ENCODE measurements at places on chromosomes 5 and 9.

DNA sequence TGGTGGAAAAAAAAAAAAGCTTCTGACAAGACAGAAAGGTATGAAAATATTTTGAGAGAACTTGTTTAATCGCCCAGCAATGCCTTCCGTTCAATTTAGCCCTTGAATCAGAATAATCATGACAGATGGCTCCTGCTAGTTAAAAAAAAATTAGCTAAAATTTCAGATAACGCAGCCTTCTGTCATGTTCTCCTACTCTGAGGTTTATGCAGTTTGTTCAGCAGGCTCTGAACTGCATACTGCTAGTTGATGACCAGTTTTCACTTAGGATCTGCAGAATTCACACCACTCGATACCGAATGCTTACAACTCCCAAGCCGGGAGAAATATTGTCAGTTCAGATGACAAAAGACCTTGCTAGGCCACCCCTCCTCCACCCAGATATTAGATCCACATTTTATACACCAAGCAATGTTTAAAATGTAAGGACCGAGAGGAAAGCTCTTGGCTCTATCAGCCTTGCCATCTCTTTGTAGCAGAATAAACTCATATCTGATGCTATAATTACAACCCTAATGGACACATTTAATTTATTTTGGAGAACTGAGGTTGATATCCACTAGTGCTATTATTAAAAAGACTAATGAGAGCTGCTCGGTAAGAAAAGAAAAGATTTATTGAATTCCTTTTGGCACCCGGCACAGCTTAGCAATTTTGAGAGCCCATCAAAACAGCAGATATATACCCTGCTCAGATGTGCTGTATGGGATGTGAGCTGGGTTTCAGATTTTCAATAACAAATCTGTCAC lies 322.8 kb downstream of the GLIS3 start:
- H3K27me3 ChIP-seq: no peaks in the 10 kb centered on the region
- no peak for DNase-seq
- H3K4me3 ChIP-seq: no peak overlapping the region
- no peak overlapping the region for H3K27ac ChIP-seq

DNA sequence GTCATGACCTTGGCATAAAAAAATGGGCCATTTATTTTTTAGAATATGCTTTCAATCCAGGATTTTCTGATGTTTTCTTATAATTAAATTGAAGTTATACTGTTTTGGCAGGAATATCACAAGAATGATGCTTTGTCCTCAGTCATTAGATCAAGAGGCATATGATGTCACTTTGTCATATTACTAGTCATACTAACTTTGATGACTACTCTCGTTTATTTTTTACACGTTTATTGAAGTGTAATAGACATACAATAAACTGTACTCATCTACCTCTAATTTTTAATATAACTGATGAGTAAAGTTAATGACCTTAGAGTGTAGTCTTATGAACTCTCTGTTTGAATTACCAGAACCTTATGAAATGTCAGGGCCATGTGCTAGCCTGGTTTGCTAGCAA lies 56.4 kb downstream of the PBX3 start:
- no peaks in the 10 kb centered on the region for H3K36me3 ChIP-seq
- DNase-seq: no peak
- peaks cover 7% of the 10 kb centered on the region for H3K4me1 ChIP-seq
- H3K4me3 ChIP-seq: no peak overlapping the region

- peaks cover 13% of the 10 kb centered on the region for H3K4me1 ChIP-seq
- no peak overlapping the region for H3K4me3 ChIP-seq
- no peak for DNase-seq
- H3K27ac ChIP-seq: no peak overlapping the region
These were observed 29.1 kb upstream of the AKNA start for GRCh38 chr9:114416906-114417305.

GRCh38 chr5:130323804-130324454 lies 419.7 kb downstream of the CHSY3 start:
- no peak overlapping the region for H3K4me3 ChIP-seq
- H3K36me3 ChIP-seq: no peaks in the 10 kb centered on the region
- H3K27me3 ChIP-seq: no peaks in the 10 kb centered on the region

GRCh38 chr5:173323106-173323798 lies 5.0 kb downstream of the STC2 start:
- H3K27ac ChIP-seq: no peak overlapping the region
- no peak for DNase-seq
- H3K4me3 ChIP-seq: no peak overlapping the region
- H3K36me3 ChIP-seq: no peaks in the 10 kb centered on the region
- no peaks in the 10 kb centered on the region for H3K27me3 ChIP-seq
- H3K4me1 ChIP-seq: peaks cover 14% of the 10 kb centered on the region

DNA sequence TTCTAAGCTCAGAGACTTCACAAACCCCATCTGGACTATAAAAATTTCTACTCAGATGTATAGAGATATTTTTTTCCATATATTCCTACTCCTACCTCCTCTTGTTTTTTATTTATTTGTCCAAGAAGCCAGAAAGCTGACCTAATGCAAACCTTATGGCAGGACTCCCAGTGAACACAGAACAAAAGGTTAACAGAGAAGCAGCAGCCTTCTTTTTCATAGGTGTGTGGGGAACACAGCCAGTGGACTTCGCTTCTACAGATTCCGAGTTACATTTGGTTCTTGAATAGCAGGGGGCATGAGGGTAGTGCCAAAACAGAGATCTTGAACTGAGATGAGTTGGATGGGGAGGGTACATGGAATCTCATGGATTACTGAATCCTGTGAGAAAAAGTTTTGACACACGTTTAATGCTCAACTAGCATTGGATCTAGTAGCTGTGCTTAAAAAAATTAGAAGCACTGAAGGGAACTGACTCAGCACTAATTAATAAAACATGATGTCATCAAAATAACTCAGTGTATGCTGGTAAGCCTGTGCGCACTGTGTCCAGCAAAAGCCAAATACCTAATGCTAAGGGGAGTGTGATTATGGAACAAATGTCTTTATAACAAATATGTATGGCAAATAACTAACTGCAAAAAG lies 240.1 kb downstream of the GABRB2 start:
- no peak overlapping the region for H3K27ac ChIP-seq
- no peaks in the 10 kb centered on the region for H3K4me1 ChIP-seq
- no peak for DNase-seq
- no peak overlapping the region for H3K4me3 ChIP-seq
- no peaks in the 10 kb centered on the region for H3K36me3 ChIP-seq

- H3K4me1 ChIP-seq: peaks cover 4% of the 10 kb centered on the region
- no peaks in the 10 kb centered on the region for H3K36me3 ChIP-seq
- H3K27me3 ChIP-seq: no peaks in the 10 kb centered on the region
- H3K27ac ChIP-seq: no peak overlapping the region
- H3K4me3 ChIP-seq: peak overlapping the region; percentile 56
These were observed 1.4 kb downstream of the CHSY3 start for GRCh38 chr5:129905473-129906176.

GRCh38 chr5:43400082-43400481 lies 12.1 kb downstream of the CCL28 start:
- peaks cover 3% of the 10 kb centered on the region for H3K4me1 ChIP-seq
- DNase-seq: no peak
- no peaks in the 10 kb centered on the region for H3K36me3 ChIP-seq
- no peaks in the 10 kb centered on the region for H3K27me3 ChIP-seq
- H3K4me3 ChIP-seq: no peak overlapping the region
- H3K27ac ChIP-seq: no peak overlapping the region

GRCh38 chr9:29769019-29769418 lies 2195.7 kb upstream of the C9orf72 start:
- H3K27me3 ChIP-seq: no peaks in the 10 kb centered on the region
- H3K27ac ChIP-seq: no peak overlapping the region
- no peaks in the 10 kb centered on the region for H3K4me1 ChIP-seq
- no peaks in the 10 kb centered on the region for H3K36me3 ChIP-seq
- no peak for DNase-seq

DNA sequence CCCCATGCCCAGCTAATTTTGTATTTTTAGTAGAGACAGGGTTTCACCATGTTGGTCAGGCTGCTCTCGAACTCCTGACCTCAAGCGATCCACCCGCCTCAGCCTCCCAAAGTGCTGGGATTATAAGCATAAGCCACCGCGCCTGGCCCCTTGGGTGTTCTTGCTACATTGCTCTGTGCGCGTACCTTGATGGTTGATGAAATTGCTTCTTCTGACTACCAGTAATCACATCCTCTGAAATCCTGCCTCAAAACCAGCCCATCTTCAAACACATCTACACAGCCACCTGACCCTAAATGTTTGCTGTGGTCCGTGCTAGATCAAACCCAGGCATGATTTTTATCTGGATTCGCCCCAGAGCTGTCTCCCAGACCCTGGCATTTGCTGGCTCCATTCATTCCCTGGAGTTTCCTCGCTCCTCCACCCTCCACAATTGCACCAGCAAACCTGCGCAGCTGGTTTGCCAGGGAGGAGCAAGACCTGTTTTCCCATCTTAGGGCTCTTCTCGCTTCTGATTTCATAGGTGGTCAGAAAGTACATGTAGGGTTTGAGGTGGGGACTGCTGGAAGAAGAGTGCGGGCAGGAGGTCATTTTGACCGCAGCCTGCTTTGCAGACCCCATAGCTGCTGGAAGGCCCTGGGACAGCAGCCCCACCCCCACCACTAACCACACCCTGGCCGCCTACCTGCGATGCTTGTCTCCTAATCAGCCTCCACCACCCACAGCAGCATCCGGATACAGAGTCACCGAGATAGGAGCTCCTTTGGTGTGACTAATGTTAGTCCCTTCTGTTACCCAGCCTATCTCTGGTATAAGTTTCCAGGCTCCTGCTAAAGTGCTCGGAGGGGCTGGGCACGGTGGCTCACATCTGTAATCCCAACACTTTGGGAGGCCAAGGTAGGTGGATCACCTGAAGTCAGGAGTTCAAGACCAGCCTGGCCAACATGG lies 22.7 kb downstream of the SWI5 start:
- no peaks in the 10 kb centered on the region for H3K4me1 ChIP-seq
- no peak overlapping the region for H3K4me3 ChIP-seq
- H3K36me3 ChIP-seq: no peaks in the 10 kb centered on the region

DNA sequence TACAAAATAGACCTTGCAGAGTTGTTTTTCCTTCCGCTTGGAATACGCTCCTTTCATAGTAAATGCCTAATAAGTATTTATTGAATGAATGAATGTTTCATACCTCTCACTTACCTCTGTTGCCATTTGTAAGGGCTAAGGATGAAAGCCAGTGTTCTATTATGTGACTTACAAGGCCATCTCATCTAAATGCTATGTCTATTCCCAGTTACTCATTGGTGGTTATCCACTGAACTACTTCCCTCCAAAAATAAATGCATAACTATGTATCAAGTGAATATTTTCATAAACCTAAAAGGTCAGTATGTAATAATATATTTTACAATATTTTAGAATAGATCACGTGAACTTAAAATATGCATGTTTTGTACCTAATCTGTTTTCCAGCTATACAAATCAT lies 670.5 kb upstream of the RGMB start:
- H3K27me3 ChIP-seq: no peaks in the 10 kb centered on the region
- no peaks in the 10 kb centered on the region for H3K4me1 ChIP-seq
- no peak for DNase-seq
- no peak overlapping the region for H3K27ac ChIP-seq
- no peaks in the 10 kb centered on the region for H3K36me3 ChIP-seq

DNA sequence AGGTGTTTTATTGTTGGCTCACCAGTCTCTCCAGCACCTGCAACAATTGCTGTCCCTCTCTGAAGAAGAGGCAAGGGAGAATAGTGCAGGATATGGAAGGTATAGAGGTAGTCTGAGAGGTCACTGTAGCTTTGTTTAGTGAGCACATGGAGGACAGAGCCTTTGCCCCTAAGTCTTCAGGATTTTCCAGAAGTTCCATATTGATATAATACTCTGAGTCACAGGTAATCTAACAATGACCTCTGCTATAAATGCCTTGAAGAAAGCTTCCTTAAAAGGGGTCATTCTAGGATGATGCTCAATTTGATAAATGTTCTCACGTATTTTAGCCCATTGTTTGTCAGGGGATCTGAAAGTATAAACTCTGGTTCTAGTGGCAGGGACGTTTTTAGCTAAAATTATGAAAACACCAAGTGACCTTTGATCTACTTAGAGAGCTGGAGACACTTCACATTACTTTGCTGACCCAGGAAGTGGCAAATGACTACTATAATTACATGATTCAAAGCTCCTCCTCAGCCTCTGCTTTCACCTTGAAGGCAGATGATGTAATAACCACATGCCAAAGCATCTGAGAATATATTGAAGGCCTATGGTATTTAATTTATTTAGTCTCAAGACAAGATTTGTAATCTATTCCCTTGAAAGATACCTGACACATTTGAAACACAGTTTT lies 366.9 kb upstream of the NUDT12 start:
- no peaks in the 10 kb centered on the region for H3K36me3 ChIP-seq
- H3K27me3 ChIP-seq: no peaks in the 10 kb centered on the region
- no peak overlapping the region for H3K27ac ChIP-seq
- no peak for DNase-seq

- DNase-seq: no peak
- no peaks in the 10 kb centered on the region for H3K27me3 ChIP-seq
- peaks cover 41% of the 10 kb centered on the region for H3K4me1 ChIP-seq
- H3K36me3 ChIP-seq: no peaks in the 10 kb centered on the region
These were observed 2.3 kb upstream of the ENG start for GRCh38 chr9:127856729-127857116.

DNA sequence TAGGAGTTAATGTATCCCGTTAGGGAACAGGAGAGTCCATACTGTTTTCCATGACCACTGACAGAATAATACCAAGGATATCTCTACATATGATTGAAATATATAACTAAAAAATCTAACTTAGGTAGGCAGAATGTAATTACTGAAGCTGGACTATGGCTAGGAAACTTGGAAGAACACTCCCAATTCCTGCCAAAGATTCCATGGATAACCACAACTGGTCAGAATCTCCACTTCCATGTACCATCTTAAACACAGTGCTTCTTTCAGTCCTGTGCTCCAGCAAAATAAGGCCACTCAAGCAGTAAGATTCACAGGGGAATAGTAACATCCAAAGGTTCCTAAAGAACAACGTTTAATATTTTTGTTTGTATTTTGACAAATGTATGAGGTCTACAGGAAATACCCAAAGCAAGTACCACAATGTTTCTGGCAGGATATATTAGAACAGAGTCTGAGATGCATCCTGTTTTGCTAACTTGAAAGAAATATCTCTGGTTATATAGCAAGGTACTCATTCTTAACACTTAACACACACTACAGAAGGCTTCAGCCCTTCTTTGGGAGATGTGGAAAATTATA lies 295.0 kb downstream of the ADAMTS6 start:
- H3K36me3 ChIP-seq: no peaks in the 10 kb centered on the region
- no peak overlapping the region for H3K4me3 ChIP-seq
- no peaks in the 10 kb centered on the region for H3K4me1 ChIP-seq
- no peak overlapping the region for H3K27ac ChIP-seq

DNA sequence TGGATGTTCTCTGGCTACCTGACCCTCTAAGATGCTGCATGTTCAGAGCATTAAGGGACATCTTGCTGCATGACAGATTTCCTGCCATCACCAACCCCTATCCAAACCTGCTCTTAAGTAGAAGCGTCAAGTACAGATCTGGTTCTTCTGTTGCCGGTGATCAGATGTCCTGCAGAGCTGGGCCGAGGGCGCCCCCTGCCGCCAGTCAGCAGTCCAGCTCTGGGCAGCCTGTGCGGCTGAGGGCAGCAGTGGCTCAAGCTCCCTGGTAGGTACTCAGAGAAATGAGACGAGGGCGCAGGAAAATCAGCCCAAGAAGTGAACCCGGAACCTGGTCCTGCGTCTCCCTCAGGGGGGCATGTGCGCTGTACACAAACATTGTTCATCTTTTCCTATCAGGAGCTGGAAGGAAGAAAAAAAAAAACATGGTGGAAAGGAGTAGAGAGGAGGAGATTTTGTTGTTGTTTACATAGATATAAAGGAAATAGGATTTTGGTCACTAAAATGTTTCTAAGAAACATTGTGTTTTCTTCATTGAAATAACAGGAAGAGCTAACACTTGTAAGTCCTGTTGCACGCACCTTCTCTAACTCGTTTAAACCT lies 95.8 kb downstream of the CFAP90 start:
- no peaks in the 10 kb centered on the region for H3K27me3 ChIP-seq
- no peaks in the 10 kb centered on the region for H3K36me3 ChIP-seq
- no peak overlapping the region for H3K27ac ChIP-seq
- DNase-seq: peak; percentile 56
- H3K4me3 ChIP-seq: no peak overlapping the region

Measured in ovary (tissue), 10 donors.